ENCODE measurements at places on chromosomes 12 and 14.

- DNase-seq, result no peak
These were observed 12.0 kb upstream of the CD9 start for GRCh38 chr12:6187948-6188793.

DNA sequence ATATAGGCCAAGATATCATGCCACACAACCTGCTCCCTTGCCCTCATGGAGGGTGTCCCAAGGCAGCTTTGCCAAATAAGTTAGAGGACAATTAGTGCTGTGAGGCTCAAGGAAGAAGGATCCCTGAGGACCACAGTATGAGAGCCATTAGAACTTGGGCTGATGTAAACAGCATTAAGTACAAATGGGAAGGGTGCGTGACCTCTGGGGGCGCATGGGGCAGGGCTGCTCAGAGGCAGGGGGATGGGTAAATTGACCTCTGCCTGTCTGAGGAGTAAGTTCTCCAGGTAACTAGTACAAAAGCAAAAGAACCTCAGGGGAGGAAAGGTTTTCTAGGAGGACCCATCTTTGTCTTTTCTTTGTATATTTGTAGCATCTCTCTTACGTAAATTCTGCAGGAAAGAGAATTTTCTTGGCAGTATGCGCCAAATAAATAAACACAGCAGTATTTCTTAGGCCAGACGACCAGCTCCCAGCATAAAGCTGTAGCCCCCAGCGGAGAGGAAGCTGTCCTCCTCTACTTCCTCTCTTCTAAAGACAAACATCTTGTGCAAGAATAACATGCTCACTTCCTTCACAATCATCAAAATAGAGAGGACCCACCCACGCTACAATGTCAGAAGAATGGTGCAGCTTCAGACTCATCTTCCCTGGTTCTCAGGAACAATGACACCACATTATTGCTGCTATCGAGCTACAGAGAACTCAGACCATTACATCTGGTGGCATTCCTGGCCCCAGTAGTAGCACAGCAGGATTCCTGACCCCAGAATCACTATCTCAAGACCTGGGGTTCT lies 16.4 kb upstream of the VWF start:
- no peak for DNase-seq

DNA sequence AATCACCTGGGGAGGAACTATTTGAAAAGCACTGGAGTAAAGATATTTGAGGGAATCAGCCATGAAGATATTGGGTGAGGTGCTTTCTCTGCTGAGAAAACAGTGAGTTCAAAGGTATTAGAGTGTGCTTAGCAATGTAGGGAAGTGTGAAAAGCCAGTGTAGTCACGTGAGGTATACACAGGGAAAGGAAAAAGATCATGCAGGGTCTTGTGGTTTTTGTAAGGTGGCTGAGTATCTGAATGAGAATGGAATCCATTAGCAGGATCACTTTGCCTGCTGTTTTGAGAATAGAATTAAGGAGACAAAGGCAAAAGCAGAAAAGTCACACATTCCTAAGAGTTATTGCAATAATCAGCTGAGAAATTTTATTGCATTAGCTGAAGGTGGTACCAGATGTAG lies 193.0 kb downstream of the PIK3C2G start:
- DNase-seq, result no peak

GRCh38 chr14:94595912-94596311 lies 14.7 kb downstream of the SERPINA5 start:
- no peak for DNase-seq

DNA sequence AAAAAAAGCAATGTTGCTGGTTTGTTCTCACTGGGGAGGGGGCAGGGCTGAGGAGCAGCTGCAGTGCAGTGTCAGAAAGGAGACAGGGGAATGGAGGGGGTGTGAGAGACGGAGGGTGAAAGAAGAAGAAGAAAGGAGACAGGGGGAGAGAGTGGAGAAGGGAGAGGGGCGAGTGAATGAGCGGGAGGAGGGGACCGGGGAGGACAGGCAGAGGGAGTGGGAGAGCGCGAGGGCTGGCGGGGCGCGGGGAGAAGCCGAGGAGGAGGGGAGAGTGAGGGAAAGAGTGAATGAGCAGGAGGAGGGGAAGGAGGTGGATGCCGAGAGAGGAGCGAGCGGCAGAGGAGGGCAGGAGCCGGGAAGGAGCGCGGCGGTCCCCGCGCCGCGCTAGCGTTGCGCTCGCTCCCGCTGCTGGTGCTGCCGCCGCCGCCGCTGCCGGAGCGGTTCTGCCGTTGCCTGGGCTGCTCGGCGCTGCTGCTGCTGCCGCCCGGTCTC lies at the start of gene NOVA1:
Gene NOVA1 (minus strand): TSS at position 445 of the 492 bp plus-strand sequence. CDS start 597 bp downstream, outside the sequence.
- peak; percentile 17 for DNase-seq

GRCh38 chr12:45273717-45274271 lies 57.9 kb downstream of the ANO6 start:
- DNase-seq, result no peak

DNA sequence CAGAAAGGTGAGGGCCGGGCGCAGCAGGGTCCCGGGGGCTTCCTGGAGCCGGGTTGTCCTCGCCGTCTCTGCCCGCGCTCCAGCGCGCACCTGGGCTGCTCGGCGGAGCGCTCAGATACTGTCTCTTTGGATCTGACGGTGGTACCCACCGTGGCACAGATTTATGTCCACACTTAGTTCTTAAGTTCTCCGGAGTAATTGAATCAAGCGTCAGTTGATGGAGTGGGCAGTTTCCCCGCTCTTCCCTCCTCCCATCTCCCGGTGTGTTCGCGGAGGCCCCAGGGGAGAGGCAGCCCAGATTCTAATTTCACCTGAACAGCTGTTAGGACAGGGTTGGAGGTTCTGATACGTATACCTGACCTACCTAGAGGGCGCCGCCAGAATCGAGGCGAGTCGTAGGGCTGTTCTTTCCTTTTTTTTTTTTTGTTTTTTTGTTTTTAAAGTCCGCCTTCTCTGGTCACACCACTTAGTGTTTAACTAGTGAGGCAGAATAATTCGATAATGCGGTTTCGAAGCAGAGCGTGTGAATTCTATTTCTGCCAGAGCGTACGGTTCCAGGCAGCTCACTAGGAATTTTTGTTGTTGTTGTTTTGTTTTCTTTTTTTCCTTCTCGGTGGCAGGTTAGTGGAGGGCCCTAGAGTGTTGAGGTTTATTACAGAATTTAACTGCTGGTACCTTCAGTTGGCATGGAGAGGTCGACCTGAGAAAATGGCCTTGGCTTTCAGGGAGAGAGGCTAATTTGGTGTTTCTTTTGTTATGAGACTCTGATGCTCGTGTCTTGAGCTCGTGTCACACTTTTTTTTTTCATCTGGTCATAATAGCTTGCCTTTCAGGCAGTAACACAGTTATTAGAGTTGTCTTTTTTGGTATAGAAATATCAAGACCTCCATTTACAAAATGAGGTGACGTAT lies 22.3 kb upstream of the GNS start:
- DNase-seq, result peak; percentile 47

- no peak for DNase-seq
These were observed 44.7 kb upstream of the MDM1 start for GRCh38 chr12:68376901-68377300.

- no peak for DNase-seq
These were observed 242.5 kb downstream of the FBXL14 start for GRCh38 chr12:1351926-1352325.

DNA sequence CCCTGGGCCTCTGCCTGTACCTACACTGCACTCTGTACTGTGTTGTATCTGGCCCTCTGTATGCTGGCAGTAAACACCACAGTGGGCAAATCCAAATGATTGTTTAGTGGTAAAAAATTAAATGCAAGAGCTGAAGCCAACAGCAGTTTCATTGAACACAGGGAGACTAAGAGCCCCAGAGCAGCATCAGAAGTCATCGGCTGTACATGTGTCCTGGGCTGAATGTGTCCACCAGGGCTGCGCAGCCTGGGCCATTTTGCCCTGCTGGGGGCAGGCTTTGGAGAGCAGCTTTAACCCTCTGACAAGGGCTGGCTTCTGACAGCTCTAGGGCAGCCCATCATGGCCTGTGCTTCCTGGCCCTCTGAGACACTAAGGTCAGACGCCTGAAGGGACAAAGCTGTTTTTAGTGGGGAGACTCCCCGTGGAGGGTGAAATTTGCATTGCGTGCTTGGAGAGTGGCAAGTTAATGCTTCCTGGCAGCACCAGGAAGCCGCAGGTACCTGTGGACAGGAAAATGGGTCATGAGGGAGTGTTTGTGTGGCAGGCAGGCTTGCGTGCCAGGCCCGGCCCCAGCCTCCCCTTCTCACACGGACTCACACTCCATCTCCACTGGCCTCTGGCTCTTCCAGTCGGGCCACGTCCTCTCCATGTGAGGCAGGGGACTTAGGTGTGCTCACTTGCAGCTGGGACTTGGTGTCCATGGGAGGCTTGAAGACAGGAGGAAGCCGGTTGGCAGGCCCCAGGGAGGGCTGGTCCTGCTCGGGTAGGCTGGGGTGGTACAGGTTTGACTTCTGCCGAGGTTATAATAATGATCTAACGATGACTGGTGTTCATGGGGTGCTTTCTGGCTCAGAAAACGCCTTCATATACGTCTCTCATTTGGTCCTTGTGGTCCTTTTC lies 150.1 kb downstream of the TSPAN9 start:
- DNase-seq, result no peak

DNA sequence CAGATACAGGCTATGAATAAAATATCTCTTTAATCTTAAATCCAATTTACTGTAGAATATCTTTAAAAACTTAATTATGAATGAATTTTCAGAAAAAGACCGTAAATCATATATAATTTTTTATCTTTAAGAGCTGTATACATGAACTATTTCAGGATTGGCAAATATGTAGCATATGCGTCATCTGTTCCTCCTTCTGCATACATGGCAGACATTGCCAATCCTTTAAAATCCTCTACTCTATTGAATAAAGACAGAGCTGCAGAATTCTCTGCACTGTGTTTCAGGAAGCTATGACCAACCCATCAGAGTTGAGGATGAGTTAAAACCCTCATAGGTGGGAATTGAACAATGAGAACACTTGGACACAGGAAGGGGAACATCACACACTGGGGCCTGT lies 279.0 kb downstream of the TMEM117 start:
- DNase-seq, result no peak

DNA sequence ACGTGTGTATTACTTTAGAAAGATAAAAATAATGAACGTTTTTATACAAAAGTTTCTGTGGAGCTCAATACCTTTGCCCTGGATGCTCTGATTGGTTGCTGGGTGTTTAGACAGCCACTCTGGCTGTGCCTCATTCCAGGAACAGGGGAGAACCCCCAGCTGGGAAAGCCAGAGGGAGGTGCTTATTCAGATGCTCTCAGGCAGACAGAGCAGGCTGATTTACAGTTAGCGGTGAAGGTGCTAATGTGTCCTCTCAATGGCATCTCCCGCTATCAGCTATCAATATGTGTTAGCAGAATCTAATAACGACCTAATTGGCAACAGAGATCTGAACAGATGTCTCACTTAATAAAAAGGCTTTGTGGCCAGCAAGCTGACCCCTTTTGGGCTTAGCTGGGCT lies 402.3 kb downstream of the NUAK1 start:
- DNase-seq, result no peak

GRCh38 chr12:2722806-2723205 lies 72.0 kb upstream of the FKBP4 start:
- DNase-seq, result no peak

- no peak for DNase-seq
These were observed 53.3 kb downstream of the TMX1 start for GRCh38 chr14:51293149-51293911.

- no peak for DNase-seq
These were observed 20.7 kb downstream of the PELI2 start for GRCh38 chr14:56138928-56139327.

DNA sequence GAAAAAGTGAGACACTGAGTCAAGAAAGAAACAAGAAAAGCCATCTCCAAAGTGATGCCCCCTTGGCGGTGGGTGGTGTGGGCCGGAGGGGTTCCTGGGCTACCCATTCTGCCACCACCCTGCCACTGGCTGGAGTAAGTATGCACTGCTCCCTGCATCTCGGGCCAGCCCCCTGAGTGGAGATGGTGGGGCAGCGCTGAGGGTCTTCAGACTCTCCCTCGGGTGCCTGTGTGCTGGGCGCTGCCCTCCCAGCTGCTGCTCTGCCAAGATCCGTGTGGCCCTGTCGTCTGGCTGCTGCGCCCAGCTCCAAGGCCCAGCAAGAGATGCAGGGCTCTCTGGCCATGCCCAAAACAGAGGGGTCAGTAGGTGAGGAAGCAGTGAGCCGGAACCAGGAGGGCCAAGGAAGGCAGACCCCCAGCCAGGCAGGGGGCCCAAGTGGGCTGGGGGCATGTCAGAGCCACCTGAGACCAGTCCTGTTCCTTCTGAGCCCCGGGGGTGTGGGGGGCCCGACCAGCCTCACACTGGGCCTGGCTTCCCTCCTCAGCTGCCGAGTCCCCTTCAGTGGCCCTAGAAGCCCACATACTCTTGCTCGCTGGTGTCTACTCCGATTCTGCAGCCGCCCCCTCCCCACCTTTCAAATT lies 5.2 kb downstream of the GPR132 start:
- DNase-seq, result no peak

Measured in HuH-7.5 (cell line).